Stimulated activated CD8-positive, alpha-beta memory T cell treated with anti-CD3 and anti-CD28 coated beads, Interleukin-4, amount 100 ng/mL, for 48 hours (primary cell): ENCODE measurements at places on chromosomes 12 and 14.

- DNase-seq, result no peak
These were observed 21.3 kb upstream of the RBM19 start for GRCh38 chr12:113987261-113988063.

DNA sequence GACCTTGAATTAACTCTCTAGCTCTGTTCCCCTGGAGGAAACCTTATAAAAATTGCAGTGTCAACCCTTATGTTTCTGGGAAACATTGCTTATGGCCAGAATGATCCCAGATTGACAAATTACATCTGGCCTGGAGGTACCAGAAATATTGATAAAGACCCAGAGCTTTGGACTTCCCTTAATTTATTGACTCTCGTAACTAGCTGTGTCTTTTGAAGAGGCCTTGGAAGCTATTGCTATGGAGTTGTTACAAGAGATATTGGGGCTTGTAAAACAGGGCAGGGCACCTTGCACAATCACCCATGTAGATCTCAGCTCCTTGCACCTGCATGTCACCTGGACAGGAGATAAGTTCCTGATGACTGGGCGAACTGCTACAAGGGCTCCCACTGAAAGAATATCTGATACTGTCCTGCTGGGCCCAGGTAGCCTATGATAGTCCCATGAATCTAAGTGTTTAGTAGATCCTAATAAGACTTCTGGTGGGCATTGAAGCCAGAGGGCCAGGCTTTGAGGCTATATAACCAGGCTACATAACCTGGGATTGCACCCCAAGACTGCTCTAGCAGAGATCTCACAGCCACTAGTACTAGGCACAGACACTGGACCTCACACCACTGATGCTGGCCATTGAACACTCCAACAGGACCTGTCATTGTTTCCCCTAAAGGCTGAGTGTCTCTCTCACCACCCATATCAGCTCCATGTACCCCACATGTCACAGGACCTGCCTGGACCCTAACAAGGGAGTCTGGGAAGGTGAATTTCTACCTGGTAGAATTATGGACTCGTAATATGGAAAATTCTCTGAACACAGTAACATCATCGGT is 135.7 kb upstream of the PWP1 start:
- DNase-seq, result no peak

GRCh38 chr12:131473261-131473660 is 237.6 kb upstream of the SFSWAP start:
- DNase-seq, result no peak

- DNase-seq, result no peak
These were observed 2.6 kb upstream of the JAG2 start for GRCh38 chr14:105171004-105171673.
